ENCODE measurements at places on chromosomes 5 and 9.

DNA sequence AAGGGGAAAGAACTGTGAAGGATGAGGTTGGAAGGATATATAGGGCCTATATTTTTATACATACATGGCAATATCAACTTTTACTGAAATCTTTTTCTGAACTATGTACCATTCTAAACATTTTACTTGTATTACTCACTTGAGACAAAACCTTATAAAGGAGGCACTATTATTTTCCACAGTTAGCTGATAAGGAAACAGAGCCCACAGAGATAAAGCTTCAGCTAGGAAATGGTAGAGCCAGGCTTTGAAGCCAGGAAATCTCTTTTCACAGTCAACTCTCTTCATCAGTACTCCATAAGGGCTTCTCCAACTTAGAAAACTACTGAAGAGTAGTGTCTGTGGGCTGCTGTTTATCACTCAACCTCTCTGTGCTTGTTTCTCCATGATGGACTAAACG is 613.7 kb downstream of the PRELID2 start:
- DNase-seq: no peak
- no peaks in the 10 kb centered on the region for H3K27me3 ChIP-seq
- H3K4me3 ChIP-seq: no peak overlapping the region
- no peak overlapping the region for H3K27ac ChIP-seq
- peaks cover 2% of the 10 kb centered on the region for H3K36me3 ChIP-seq
- H3K4me1 ChIP-seq: no peaks in the 10 kb centered on the region

GRCh38 chr9:124268661-124269060 is 10.9 kb downstream of the NEK6 start:
- peaks cover 61% of the 10 kb centered on the region for H3K4me1 ChIP-seq
- no peak overlapping the region for H3K4me3 ChIP-seq
- no peaks in the 10 kb centered on the region for H3K36me3 ChIP-seq
- H3K27ac ChIP-seq: no peak overlapping the region

DNA sequence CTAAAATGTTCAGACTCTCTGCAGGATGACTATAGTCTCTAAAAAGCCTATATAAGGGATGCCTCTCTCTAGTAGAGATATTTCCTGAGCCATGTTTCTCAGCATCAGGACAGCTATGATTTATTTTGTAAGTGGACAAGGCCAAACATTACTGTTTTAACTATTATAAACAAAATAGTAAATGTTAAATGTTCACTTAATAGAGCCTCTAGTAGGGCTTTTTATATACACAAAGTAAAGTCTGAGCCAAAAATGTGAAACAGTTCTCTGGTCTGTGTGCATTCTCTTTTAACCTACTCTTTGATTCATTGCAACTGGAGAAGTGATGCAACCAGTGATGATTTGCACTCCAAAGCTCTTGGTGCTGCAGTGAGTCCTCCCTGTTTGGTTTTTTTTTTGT is 220.5 kb downstream of the GDNF start:
- H3K4me1 ChIP-seq: no peaks in the 10 kb centered on the region
- peaks cover 9% of the 10 kb centered on the region for H3K36me3 ChIP-seq
- DNase-seq: no peak
- H3K27me3 ChIP-seq: no peaks in the 10 kb centered on the region

DNA sequence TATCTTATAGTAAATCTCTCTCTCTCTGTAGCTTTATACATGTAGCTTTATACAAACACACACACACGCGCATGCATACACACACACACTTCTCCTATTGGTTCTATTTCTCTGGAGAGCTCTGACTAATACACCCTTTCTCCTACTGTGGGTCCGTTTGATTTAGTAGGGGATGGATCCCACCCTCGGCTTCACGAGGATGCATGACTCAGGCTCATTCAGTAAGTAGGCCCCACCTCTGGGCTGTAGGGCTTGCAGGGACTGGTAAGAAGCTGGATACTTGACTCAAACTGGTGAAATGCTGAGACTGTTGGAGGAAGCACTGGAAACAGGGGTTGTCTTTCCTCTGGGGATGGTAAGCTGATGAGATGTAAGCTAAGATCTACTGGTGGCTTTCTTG is 98.7 kb downstream of the SLC24A2 start:
- peaks cover 3% of the 10 kb centered on the region for H3K27me3 ChIP-seq
- H3K36me3 ChIP-seq: no peaks in the 10 kb centered on the region
- no peak overlapping the region for H3K4me3 ChIP-seq
- no peak overlapping the region for H3K27ac ChIP-seq
- DNase-seq: no peak

DNA sequence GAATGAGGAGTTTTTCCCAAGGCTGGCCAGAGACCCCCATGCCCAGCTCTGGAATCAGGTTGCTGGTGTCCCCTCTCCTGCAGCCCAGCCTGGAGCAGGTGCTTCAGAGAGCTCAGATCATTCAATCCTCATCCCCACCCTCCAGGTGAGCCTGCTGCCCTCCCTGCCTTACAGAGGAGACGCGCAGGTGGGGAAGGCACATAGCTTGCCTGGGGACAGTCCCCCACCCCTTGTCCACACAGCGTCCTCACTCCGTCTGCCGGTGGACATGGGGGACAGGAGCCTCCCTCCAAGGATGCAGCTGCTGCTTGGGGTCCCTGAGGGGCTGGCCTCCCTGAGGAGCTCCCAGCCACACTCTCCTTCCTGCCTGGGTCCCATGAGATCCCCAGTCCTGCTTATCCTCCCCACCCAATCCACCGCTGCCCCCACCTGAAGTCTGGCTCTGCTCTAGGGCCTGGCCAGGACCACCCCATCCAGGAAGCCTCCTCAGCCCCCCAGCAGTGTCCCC is 17.1 kb upstream of the QSOX2 start:
- peaks cover 4% of the 10 kb centered on the region for H3K4me1 ChIP-seq
- H3K27me3 ChIP-seq: no peaks in the 10 kb centered on the region
- no peak overlapping the region for H3K27ac ChIP-seq

DNA sequence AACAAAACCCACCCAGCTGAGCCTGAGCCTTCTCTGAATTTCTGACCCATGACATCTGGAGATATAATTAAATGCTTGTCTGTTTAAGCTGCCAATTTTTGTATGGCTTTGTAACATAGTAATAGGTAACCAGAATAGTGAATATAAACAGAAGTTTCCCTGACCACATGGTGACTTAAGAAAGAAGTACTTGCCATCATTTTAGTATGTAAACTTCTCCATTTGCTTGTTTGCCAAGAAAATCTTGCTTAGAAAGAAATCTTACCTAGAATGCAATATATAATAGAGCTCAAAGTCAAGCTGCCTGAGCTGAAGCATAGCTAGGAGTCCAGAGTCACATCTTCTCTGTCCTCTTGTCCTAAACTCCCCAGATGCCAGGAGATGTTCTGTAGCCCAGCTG is 117.0 kb downstream of the PCSK1 start:
- H3K27me3 ChIP-seq: no peaks in the 10 kb centered on the region
- no peak for DNase-seq
- no peak overlapping the region for H3K4me3 ChIP-seq
- H3K27ac ChIP-seq: no peak overlapping the region

GRCh38 chr9:105141976-105142250 is 102.5 kb upstream of the SLC44A1 start:
- H3K4me3 ChIP-seq: no peak overlapping the region
- peaks cover 20% of the 10 kb centered on the region for H3K4me1 ChIP-seq
- no peak overlapping the region for H3K27ac ChIP-seq

DNA sequence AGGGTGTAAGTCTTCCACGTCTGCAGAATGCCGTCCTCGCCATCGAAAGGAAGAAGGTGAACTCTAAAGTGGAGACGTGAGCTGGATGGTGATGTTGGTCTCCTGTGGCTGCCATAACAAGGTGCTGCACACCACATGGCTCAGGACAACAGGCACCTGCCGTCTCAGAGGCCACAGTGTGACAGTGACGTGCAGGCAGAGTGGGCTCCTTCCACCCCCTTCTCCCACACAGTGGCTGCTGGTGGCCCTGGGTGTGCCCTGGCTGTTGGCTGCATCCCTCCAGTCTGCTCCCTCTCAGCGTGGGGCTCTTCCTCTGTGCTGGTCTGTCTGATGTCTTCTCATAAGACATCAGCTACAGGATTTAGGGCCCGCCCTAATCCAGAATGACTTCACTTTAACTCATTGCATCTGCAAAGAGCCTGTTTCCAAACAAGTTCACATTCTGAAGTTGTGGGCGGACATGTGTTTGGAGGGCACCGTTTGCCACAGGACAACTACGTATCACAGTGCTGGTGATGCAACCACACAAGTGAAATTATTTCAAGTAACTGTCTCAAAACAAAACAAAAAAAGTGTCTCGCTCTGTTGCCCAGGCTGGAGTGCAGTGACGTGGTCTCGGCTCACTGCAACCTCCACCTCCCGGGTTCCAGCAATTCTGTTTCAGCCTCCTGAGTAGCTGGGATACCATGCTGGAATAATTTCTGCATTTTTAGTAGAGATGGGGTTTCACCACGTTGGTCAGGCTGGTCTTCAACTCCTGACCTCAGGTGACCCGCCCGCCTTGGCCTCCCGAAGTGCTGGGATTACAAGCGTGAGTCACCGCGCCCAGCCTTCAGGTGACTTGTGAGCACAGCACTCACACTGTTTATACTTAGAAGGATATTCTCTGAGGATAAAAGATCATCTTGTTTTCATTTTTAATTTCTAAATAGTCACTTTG is 31.2 kb upstream of the CLPTM1L start:
- no peak overlapping the region for H3K4me3 ChIP-seq
- H3K27ac ChIP-seq: peak overlapping the region; percentile 29
- no peak for DNase-seq
- H3K36me3 ChIP-seq: no peaks in the 10 kb centered on the region

- H3K27me3 ChIP-seq: no peaks in the 10 kb centered on the region
- H3K36me3 ChIP-seq: peaks cover 2% of the 10 kb centered on the region
- H3K4me1 ChIP-seq: peaks cover 13% of the 10 kb centered on the region
- H3K27ac ChIP-seq: no peak overlapping the region
- no peak overlapping the region for H3K4me3 ChIP-seq
- DNase-seq: no peak
Observed at GRCh38 chr5:33737697-33738096, 154.1 kb downstream of the ADAMTS12 start.

DNA sequence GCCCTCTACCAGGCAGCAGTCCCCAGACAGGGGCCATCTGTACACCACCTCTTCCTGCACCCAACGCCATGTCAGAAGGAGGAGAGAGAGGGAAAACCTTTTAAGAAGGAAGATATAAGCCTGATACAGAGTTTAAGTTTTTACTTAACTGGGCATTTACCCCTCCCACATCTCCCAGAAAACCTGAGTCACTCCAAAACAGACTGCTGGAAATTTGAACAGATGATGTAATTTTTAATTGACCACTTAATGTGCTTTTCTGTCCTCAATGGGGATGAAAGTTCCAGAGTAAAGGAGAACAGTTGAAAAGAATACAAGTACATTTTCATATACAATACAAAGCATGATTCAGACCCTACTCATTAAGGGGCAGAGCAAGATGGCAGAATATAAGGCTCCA is 63.9 kb downstream of the TTC39B start:
- H3K27ac ChIP-seq: no peak overlapping the region
- H3K27me3 ChIP-seq: no peaks in the 10 kb centered on the region
- peaks cover 2% of the 10 kb centered on the region for H3K36me3 ChIP-seq
- no peak overlapping the region for H3K4me3 ChIP-seq
- peaks cover 10% of the 10 kb centered on the region for H3K4me1 ChIP-seq

GRCh38 chr5:178413988-178414387 is 176.2 kb downstream of the COL23A1 start:
- no peaks in the 10 kb centered on the region for H3K27me3 ChIP-seq
- H3K4me3 ChIP-seq: no peak overlapping the region
- H3K36me3 ChIP-seq: no peaks in the 10 kb centered on the region
- H3K27ac ChIP-seq: no peak overlapping the region
- DNase-seq: no peak

DNA sequence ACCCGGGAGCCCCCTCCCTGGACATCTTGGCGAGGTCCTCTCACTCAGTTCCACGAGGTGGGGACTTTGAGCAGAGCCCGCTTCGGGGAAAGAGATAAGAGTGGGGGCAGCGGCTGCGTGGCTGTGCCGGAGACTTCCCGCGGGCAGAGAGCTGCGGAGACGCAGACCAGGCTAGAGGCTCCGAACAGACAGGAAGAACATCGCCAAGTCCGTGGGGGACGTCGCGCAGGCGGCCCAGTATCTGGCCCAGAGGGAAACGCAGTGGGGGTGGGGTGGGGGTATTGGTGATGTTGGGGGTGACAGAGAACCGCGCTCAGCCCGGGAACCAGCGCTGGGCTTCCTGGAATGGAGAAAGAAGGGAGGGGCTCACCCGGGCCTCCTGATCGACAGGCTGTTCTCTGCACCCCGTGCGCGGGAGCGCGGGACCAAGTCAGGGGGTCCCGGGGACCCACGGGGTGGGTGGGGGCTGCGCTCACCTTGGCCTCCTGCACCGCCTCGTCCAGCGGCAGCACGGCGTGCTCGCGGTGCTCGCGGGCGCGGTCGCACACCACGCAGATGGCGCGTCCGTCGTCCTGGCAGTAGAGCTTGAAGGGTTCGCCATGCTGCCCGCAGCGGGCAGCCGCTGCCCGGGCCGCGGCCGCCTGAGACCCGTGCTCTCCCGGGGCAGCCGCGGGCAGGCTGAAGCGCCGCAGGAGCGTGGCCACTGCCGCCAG is 727 bp downstream of the TRIM7 start:
- peaks cover 29% of the 10 kb centered on the region for H3K4me1 ChIP-seq
- DNase-seq: no peak
- peaks cover 17% of the 10 kb centered on the region for H3K36me3 ChIP-seq
- H3K27me3 ChIP-seq: peaks cover 86% of the 10 kb centered on the region

Measured in neural crest cell (in vitro differentiated cells).